Hematopoietic multipotent progenitor cell (in vitro differentiated cells): ENCODE measurements at places on chromosomes 12 and 14.

DNA sequence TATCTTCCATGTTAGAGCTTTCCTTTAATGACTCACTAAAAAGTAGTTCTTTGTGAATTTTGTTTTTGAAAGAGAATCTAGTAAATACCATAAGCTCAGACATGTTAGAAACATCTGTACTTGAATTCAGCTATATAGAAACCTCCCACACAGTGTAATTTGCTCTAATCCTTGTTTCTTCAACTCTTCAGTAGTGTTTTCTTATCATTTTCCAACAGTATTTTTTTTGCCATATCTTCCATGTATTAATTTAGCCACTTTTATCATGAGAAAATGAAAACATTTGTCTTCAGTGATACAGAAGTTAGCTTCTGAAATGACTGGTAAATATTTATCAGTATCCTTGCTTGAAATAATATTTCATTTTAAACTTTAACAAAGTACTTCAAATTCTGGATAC, 73.6 kb downstream of the ARID2 start:
- no peak for DNase-seq

DNA sequence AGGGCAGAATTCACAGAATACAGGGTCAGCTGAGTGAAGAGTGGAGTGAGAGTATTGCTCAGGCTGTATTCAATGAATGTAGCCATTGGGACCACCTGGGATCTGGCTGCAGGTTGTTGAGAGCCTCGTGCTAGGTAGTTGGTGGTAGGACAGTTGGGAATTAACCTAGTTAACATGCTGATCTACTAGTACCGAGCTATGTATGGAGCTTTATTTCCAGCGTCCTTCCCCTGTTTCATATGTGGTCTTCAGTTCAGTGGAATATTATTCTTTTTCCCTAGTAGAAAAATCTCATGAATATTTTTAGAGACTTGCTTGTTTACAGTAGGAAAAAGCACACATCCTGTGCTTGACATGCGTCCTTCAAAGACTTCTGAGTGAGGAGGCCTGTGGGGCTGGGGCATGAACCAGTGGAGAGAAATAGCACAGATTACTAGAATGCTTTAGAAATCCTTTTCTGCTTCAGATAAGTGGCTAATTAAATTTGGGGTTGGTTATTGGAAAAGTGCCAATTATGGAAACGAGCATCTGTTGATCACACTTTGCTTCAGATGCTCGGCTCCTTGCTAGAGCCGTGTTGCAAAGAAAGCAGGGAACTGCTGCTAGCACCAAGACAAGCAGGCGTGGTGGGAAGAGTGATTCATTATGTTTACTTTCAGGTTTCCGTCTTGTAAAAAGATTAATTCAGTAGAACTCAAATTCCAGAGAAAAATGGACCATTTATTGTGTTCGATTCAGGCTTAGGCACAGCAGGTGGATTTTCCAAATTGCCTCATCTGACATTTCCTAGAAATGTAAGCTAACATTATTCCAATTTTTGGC, 53.6 kb downstream of the ARF6 start:
- DNase-seq: peak; percentile 6

GRCh38 chr14:55370883-55371455, 40.7 kb downstream of the ATG14 start:
- DNase-seq: no peak

DNA sequence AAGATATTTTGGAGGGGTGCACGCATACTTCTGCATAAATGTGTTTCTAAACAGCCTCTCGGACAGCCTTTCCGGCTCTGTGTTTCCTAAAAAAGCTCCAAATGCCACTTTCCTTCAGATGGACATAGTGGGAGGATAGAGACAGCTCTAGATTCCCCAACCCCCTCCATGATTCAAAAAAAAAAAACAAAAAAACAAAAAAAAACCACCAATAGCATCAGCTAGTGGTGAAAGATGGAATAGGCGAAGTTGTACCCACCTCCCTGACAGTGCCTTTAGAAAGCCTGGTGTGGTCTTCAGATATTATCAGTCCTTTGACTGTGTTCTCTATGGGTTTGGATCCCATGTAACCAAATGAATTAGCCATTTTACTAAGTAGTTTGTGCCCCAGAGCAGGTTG, 94.1 kb downstream of the PHETA1 start:
- peak; percentile 31 for DNase-seq

DNA sequence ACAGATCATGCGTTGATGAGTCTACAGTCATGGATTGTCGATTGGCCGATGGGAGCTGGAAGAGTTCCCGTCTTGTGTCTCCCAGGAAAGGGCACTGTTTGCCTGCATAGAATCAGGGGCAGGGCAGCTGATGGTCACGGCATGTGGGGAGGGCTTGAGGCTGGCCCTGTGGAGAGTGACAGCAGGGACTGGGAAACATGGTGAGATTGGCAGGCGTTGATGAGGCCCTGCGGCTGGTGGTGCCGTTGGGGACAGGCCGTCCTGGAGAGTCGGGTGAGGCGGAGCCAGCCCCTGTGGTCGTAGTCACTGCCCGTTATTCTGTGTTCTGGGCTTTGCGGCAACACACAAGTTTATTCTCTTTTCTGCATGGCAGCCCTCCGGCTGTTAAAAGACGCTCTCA, 52.9 kb downstream of the TECPR2 start:
- no peak for DNase-seq

DNA sequence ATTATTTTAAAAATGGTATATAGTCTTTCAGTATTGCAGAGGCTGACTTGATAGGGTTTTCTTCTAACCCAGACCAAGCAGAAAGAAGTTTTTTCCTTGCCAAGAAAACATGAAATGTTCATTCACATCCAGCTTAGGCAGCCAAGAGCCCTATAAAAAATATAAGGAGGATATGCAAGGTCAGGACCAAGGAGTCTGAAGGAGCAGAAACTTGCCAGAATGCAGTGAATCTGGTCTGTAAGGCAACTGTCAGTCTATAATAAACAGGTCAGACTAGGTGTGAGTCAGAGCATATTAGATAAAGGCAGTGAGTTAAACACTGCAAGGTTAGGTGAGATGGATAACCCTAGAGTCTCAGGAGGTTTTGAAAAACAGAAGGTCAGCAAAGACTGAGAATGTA, 645.5 kb downstream of the C12orf50 start:
- DNase-seq: no peak

GRCh38 chr14:76136476-76137110, 15.1 kb upstream of the GPATCH2L start:
- DNase-seq: no peak

DNA sequence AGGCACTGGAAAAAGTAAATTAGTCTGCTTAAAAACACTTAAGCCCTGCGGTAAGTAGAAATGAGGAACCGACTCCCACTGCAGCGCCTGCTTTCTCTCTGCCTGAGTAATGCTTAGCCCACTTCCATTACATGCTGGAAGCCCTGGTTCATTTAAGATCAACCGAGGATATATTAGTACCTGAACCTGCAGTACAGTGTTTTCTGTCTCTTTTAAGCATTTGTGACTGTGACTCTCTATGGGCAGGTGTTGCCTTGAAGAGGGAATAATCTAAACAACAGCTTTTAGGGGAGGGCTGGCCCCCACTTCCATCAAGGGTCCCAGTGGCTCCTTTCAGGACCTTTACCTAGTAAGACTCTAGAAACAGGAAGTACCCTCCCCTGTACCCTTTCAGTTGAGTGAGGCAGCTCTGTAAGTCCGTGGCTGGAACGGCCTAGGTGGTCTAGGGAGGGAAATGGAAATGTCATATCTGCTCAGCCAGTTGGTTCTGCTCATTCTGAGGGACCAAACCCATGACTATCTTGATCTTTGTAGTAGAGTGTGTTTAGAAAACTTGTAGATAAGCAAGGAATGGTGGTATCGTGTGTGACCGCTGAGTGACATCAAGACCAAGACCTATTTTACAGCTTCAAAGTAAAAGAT, 56.2 kb downstream of the FNTB start:
- no peak for DNase-seq
